Fibroblast of lung (primary cell): ENCODE measurements at places on chromosomes 2 and 18. TPM values are rescaled to one million over a fixed set of nuclear protein-coding genes. Genes with fewer than 3 reads are reported as not detected.

DUSP11 gene
- total RNA-seq, result 24.9 and 31.7 TPM in 2 replicates

- no peaks in the 10 kb centered on the region for H3K4me1 ChIP-seq
- no peak overlapping the region for H3K4me3 ChIP-seq
Measured at GRCh38 chr2:236951830-236952475, 133.7 kb upstream of the COPS8 start.

SAG gene
- not detected in 2 replicates for total RNA-seq

DNA sequence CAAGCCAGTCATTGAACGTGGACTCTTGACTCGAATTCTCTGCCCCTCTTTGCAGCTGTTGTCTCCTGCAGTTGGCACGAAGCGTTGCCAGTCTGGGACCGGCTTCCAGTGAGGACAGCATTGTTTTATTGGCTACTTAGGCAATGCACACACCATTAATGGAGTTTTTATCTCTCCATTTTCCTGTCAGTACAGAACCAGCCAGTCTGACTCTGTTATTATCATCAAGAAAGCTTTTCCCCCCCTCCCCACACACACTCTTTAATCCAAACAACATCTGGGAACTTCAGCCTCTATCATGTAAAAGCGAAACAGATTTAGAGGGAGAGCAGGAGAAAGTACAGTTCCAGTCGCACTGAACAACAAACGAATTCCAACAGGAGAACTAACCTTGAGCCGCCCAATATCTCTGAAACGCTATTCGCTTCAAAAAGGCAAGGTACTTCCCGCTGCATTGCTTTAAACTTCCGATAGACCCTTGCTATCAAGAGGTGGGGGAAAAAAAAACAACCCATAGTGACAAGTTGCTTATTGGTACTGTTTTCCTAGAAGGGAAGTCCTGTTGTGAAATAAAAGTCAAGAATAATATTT, 38.2 kb downstream of the ACVR1 start:
- H3K27ac ChIP-seq, result peak overlapping the region; percentile 85
- peak; percentile 33 for DNase-seq
- peaks cover 23% of the 10 kb centered on the region for H3K4me1 ChIP-seq
- peak overlapping the region; percentile 55 for H3K4me3 ChIP-seq
- H3K36me3 ChIP-seq, result no peaks in the 10 kb centered on the region

DNA sequence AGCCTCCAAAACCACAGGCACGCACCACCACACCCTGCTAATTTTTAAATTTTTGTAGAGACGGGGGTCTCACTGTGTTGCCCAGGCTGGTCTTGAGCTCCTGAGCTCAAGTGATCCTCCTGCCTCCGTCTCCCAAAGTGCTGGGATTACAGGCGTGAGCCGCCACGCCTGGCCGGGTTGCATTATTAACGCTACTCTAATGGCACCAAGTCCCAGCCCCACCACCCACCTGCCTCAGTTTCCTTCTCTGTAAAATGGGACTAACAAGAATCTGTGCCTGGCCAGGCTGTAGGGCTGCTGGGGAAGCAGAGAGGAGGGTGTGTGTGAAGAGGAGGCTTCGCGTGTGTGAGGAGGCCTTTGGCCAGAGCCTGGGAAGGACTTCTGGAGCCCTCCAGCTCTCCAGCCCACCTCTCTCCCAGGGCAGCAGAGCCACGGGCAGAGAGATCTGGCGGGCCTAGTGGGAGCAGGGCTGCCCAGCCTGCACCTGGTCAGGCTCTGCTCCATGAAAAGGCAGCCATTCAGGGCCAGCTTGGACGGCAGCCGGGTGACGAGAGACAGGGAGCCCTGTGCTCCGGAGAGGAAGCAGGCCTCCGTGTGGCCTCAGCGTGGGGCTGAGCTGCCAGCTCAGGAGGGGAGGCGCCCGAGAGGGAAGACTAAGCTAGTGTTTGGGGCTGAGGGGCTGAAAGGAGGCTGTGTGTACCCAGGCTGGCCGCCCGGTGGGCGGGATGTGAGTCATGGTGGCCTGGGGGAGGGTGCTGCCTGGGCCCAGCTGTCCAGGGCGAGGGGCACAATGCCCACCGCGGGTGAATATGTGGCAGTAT, 7.4 kb upstream of the B3GNT7 start:
- no peak overlapping the region for H3K27ac ChIP-seq
- peak; percentile 71 for DNase-seq
- no peak overlapping the region for H3K4me3 ChIP-seq
- H3K4me1 ChIP-seq, result no peaks in the 10 kb centered on the region
- no peaks in the 10 kb centered on the region for H3K27me3 ChIP-seq
- H3K36me3 ChIP-seq, result no peaks in the 10 kb centered on the region

HJURP gene
- total RNA-seq, result 0.26 and 5.8 TPM in 2 replicates

GRCh38 chr2:62404913-62405312, 101.1 kb downstream of the TMEM17 start:
- no peaks in the 10 kb centered on the region for H3K36me3 ChIP-seq
- H3K4me1 ChIP-seq, result no peaks in the 10 kb centered on the region
- H3K4me3 ChIP-seq, result no peak overlapping the region
- H3K27ac ChIP-seq, result no peak overlapping the region
- H3K27me3 ChIP-seq, result no peaks in the 10 kb centered on the region

GRCh38 chr2:65142515-65142914, 12.6 kb upstream of the RAB1A start:
- peaks cover 3% of the 10 kb centered on the region for H3K27me3 ChIP-seq
- H3K4me1 ChIP-seq, result no peaks in the 10 kb centered on the region
- H3K4me3 ChIP-seq, result no peak overlapping the region
- no peak overlapping the region for H3K27ac ChIP-seq

CPS1 gene
- 25.7 and 27.4 TPM in 2 replicates for total RNA-seq

DNA sequence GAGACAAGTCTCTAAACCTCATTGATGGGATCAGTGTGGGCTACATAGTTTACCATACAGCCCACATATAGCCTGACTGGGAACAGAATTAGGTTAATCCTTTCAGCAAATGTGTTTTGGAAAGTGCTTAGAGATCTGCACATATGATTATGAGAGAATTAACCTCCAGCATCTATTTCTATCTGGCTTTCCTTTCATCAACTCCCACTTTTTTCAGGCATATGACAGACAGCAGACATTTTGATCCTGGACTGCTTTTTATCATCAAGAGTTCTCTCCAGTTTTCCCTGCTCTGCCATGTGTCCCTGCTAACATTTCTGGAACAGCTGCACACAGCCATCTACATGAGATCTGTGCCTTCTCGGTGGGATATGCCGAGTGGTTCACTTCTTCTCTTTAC, 139.5 kb upstream of the LRP1B start:
- no peaks in the 10 kb centered on the region for H3K36me3 ChIP-seq
- no peaks in the 10 kb centered on the region for H3K4me1 ChIP-seq
- H3K4me3 ChIP-seq, result no peak overlapping the region
- no peaks in the 10 kb centered on the region for H3K27me3 ChIP-seq
